ENCODE measurements at places on chromosomes 16 and 17.

- DNase-seq = no peak
These were observed 15.8 kb downstream of the GPRC5C start for GRCh38 chr17:74447628-74448159.

DNA sequence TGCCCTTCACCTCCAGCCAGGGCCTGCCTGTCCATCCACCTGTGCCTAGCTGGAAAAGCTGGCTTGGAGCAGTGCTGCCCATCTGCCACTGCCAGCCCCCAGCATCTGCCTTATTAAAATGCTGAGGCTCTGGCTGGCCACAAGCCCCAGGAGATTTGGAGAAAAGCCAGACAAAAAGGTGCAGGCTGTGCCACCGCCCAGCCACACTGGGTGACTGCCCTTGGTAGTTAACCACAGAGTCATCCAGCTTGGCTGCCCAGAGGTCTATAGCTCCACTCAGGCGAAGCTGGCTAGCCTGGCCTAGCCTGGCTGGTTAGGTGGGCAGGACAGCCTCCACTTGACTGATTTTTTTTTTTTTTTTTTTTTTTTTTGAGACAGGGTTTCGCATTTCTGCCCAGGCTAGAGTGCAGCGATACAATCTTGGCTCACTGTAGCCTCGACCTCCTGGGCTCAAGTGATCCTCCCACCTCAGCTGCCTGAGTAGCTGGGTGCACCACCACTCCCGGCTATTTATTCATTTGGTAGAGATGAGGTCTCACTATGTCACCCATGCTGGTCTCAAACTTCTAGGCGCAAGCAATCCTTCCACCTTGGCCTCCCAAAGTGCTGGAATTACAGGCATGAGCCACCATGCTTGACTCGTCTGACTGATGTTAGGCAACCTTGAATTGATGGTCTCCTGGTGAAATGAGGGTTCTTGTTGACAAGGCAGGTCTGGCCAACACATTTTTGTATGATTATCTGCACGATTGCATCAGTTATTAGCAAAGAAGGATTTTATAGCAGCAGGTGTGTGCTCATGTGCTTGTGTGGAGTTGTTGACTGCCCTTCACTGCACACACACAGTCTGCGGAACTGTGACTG, 103.8 kb downstream of the RAB11FIP4 start:
- peak; percentile 74 for DNase-seq

- no peak for DNase-seq
These were observed 36.1 kb downstream of the MEOX1 start for GRCh38 chr17:43625606-43626005.

DNA sequence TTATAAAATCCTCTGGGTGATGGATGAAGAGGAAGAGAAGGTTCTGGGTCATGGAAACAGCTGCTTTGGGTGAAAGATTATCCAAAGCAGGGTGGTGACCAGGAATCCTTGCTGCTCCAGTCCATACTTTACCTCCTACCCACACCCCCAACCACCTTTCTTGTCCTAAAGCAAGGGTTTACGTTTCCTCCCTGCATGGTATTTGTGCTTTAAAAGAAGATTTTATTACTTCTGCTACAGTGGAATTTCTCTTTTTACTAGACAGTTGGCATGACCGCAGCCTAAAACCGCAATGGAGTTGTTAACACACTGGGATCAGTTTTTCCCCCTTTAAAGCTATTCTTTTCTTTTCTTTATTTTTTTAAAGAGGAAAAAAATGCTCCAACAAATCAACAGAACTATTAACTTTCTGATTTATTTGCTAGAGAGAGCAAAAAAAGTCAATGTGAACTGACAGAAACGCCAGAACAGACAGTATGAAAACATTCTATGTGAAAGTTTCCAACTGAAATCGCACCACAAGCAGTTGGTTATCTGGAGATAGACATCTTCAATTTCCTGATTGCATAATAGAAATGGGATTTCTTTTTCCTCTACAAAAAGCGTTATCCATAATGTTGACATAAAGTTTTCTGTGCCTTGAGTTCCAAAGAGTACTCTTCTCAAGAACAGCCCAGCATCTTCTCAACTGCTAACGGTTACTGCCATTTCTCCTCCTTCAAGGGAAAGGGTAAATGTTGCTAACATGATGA, 236.0 kb downstream of the IRX3 start:
- DNase-seq = no peak

DNA sequence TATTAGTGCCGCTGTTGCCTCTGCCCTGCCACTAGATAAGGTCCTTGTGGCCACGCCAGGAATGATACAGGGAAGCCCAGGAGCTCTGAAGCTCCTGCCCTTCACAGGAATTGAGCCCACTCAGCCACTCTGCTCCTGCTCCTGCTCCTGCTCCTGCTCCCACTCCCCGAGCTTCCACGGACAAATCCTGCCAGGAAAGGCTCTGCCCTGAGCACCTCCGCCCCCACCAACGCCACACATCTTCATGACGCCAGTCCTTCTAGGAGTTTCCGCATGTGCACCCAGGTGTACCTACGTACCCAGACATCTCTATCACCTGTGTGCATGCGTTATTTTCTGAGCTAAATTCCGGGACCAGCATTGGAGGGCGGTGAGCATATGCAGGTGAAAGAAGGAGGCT, 369.1 kb downstream of the C16orf95 start:
- no peak for DNase-seq

- no peak for DNase-seq
These were observed 338 bp downstream of the MAPK3 start for GRCh38 chr16:30122604-30123160.

DNA sequence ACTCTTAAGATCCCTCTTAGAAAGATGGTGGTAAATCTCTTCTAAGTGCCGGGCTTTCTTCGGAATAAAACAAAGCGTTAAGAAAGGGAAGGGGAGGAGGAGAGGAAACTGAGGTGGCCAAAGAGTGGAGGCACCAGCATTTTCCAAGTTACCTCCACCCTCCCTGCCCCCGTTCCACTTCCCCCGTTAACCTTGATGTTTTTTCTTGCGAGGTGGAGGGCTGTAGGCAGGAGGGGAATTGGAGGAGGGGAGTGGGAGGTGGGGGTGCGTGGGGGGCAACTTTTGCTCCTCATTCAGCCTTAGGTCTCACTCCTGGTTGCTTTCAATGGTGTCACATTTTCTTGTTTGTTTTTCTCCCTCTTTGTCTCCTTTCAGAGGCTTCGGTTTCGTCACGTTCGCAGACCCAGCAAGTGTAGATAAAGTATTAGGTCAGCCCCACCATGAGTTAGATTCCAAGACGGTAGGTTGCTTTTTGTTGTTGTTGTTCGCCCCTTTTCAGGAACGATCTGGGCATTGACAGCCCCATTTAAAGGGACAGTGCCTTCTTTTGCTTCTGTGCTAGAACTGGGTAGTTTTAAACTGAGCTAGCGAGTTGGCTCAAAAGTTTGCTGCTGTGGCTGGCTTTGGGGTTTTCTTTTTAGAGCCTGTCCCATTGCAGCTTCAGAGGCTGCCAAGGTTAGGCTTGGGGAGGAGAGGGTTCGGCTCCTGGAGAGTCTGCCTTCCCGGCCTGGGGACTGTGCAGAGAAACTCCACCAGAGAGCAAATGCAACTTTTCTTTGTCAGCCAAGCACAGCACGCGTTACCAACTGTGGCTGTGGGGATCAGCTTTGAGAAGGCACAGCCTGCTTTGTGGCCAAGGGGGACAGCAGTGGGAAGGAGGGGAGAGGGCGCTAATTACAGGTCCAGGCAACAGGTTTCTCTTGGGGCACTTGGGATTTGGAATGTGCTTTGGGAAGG, 1.9 kb downstream of the MSI2 start:
- no peak for DNase-seq

- no peak for DNase-seq
These were observed 639.1 kb downstream of the WWOX start for GRCh38 chr16:78738557-78738956.

- no peak for DNase-seq
These were observed 167.1 kb downstream of the KCNJ2 start for GRCh38 chr17:70336411-70336810.

DNA sequence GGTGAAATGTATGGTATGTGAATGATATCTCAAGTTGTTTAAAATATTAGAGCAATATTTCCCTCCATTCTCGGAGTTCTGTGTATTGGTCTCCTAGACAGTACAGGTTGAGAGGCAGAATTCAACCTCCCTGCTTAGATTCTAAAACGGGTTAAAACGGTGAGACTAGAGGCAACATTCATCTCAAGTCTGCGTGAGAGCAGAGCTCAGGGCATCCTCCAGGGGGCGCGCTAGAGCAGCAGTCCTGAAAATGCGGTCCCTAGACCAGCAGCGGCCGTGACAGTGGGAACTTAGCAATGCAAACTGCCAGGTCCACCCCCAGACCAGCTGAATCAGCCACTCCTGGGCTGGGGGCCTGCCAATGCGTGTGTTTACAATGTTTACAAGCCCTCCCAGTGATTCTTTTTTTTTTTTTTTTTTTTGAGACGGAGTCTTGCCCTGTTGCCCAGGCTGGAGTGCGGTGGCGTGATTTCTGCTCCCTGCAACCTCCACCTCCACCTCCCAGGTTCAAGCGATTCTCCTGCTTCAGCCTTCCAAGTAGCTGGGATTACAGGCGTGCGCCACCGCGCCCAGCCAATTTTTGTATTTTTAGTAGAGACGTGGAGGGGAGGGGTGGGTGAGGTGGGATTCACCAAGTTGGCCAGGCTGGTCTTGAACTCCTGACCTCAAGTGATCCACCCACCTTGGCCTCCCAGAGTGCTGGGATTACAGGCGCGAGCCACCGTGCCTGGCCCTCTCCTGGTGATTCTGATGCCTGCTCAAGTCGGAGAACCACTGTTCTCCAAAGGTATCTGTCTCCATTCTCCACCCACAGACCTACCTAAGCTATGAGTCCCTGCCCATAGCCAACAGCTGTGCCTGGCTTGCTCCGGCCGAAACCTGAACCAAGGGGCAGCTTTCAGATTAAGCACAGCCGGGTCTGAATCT, 24.2 kb downstream of the KLHL36 start:
- DNase-seq = peak; percentile 78

- DNase-seq = no peak
These were observed 6.3 kb downstream of the CSF3 start for GRCh38 chr17:40021451-40021971.

- no peak for DNase-seq
These were observed 23.6 kb downstream of the IGSF6 start for GRCh38 chr16:21628772-21629171.

GRCh38 chr16:81901484-81901883, 109.8 kb downstream of the SDR42E1 start:
- no peak for DNase-seq

- no peak for DNase-seq
These were observed 102.1 kb downstream of the PITPNC1 start for GRCh38 chr17:67479148-67479547.

- DNase-seq = no peak
These were observed 10.8 kb upstream of the ASB16 start for GRCh38 chr17:44159519-44160210.

- DNase-seq = no peak
These were observed 68.6 kb downstream of the SEC14L1 start for GRCh38 chr17:77209330-77209748.

- no peak for DNase-seq
These were observed 14.1 kb downstream of the TMC5 start for GRCh38 chr16:19431636-19432340.

GRCh38 chr17:72063756-72064450, 56.9 kb upstream of the SOX9 start:
- DNase-seq = no peak

DNA sequence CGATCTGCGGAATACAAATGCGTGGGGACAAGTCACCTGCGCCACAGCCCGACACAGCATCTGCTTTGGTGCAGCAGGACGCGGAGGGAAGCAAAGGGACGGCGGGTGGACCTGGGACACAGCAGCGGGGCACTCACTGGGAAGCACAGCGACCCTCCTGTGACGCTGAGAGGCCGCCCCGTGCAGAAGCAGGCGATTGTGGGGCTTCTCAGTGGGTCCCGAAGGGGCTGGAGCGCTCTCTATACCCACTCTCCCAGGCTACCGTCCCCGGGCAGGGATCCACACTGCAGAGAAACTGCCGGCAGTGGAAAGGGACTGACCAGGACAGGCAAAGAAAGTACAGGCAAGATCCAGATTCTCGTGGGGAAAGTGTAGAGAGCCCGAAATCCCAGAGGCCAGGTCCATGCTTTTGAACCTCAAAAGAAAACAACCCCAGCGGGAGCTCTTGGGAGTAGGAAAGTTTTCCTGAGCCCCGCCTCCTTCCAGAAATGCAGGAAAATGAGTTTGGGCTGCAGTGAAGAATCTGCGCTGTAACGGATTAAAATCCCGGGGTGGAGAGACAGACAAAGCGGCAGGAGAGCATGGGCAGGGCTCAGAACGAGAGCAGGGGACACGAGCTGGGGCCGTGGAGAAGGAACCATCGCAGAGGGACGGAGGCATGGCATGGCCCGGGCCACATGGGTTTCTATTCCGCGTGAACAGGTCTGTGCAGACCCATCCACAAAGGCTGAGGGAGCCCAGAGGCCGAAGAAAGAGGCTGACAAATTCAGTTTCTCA, 12.7 kb downstream of the COX4I1 start:
- DNase-seq = no peak

GRCh38 chr16:4894276-4895150, 42.4 kb downstream of the PPL start:
- DNase-seq = no peak

DNA sequence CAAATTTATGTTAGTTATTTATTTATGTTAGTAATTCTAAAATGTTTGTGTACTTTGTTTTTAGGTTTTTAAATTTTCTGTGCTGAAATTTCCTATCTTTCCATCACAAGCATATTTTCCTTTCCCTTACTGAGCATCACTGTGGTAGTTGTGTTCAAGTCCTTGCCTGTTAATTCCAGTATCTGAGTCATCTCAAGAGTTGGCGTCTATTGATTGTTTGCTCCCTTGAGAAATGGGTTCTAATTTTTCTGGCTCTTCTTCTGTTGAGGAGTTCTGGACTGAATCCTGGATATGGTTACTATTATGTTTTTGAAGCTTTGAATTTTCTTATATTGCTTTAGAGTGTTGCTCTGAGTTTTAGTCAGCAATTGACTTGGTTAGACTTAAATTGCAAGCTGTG, 56.3 kb downstream of the GAN start:
- no peak for DNase-seq

- DNase-seq = peak; percentile 56
These were observed 517 bp downstream of the RUNDC1 start for GRCh38 chr17:42980766-42981397.

GRCh38 chr16:57021757-57022156, 32.4 kb downstream of the NLRC5 start:
- no peak for DNase-seq

GRCh38 chr17:17752821-17753321, 71.6 kb downstream of the RAI1 start:
- no peak for DNase-seq

GRCh38 chr17:16329519-16330271, 23.6 kb downstream of the CENPV start:
- peak; percentile 55 for DNase-seq
